ENCODE measurements at places on chromosomes 6 and 20.

DNA sequence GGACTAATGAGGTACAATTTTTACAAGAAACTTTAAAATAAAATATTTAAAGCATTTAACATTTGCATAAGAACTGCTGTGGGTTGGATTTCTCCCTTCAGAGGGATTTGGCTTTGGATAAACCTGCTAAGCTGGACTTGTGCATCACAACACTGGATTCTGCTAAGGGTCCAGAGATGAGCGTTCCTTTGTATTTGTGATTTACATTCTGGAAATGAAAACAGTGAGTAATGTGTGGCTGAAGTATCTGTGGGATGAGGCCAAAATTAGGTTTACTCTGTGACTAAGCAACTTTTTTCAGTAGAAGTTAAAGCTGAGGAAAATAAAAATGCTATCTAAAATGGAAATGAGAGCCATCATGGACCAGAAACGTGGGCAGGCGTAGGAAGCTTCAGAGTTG lies 494.3 kb downstream of the EPM2A start:
- no peak for DNase-seq

DNA sequence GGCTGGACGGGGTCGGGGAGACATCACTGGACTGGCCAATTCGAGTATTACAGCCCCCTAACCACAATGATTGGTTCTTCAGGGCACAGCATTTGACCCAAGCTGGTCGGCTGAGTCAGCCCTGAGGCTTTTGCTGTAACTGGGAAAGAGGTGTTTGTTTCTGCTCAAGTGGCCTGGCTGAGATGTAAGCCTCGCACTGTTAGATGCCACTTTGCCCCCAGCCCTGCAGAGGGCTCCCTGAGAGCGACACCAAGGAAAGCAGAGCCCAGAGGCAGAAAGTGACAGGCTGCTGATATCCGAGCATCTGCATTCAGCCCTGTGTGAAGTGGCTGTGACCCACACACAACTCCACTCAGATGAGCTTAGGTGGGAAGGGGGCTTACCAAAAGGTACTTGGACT lies 19.4 kb downstream of the ERGIC3 start:
- no peak for DNase-seq

- no peak for DNase-seq
Observed at GRCh38 chr6:152458648-152459644, 178.2 kb downstream of the SYNE1 start.

DNA sequence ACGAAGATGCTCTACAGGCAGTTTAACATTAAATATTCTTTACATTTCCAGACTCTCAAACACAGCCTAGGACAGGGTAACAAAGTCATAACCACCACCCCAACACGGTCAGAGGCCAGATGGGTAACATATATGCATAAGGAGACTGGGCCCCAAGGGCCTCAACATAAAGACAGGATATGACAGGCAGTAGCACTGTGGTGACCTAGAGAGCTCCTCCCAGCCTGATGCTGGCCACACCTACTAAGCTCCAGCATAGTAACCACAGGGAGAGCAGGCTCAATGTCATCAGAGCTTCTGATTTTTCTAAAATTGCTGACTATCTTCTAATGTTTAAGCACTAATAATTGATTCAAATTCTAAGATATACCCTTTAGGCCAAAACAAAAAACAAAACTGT lies 21.7 kb downstream of the SMLR1 start:
- no peak for DNase-seq

DNA sequence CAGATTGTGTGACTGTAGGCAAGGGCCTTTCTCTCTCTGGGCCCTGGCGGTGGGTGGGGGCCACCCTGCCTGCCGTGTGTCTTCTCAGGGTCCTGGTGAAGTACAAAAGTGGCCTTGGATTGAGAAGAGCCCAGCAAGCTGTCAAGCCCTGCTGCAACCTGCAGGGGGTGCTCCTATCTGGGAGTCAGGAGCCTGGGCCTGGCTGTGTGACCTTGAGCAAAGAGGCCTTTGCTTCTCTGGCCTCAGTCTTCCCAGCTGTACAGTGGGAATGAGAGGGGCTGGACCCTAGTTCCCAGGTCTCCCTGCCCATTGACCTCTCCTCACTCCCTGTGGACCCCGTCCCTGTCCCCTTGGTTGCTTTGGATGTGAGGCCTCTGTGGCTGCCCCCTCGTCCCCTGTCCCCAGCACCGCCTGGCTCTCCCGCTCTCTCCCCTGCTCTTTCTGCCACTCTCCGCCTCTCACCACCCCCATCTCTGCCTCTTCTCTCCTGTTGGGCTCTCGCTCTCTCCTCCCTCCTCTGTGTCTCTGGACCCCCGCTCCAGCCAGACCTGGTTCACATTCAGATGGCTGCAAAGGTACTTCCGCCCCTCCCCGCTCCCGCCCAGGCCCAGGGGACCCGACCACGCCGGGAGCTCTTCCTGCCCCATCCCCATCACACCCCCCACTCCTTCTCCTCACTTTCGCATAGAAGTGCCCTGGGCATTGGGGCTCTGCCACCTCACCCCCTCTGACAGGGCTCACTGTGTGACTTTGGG lies 46.7 kb downstream of the SRC start:
- no peak for DNase-seq

DNA sequence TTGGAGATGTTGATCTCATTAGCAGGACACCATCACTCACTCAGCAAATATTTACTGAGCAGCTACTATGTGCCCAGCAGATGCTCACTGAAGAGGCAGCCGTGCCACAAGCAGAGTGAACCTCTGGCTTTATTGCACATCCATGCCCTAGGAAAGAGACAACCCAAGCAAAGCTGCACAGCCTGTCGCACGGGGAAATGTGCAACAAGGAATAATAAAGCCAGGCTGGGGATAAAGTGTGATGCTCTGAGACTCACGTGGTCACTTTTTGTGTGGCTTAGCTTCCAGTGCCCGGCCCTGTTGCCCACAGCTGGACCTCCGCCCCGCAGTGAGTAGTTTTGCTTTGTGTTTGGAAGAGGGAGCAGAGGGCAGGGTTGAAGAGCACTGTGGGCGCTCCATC lies 130.4 kb upstream of the CDH4 start:
- no peak for DNase-seq

- peak; percentile 9 for DNase-seq
Observed at GRCh38 chr20:38198238-38198861, 33.3 kb upstream of the TGM2 start.

DNA sequence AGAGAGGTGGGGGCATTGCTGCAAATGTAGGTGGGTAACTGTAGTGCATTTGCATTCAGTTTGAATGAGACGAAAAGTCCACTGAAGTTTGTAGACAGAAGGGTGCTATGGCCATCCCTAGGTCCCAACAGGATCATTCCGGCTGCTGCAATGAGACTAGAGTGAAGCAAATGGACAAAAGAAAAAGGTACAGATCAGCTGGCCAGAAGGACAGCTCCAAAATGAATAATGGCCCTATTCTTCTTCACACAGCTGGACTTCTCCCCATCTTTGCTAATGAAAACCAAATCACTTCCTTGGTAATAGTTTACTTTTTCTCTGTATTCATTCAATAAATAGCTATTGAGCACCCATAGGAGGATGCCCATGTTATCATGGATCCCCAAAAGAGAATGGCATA lies 56.4 kb upstream of the TPD52L1 start:
- no peak for DNase-seq

- DNase-seq = no peak
Observed at GRCh38 chr6:146153040-146153758, 124.3 kb downstream of the GRM1 start.

DNA sequence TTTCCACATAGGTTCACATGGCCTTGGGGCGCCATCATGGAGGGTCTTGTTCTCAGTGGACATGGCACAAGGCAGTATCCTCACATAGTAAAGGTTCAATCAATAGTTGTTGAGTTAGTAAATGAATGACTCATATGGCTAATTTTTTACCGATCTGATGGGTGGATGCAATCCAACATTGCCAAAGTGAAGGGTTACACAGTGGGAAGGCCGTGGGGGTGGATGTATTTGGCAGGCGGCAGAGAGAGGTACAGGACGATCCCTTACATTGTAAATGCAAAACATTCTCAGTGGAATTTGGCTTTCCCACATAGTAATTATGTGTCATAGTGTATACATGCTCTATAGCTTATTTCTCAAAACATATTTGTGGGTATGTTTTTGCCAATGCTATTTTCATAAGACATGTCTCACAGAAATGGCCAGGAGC lies 21.0 kb upstream of the PDE7B start:
- DNase-seq = no peak

- DNase-seq = no peak
Observed at GRCh38 chr6:113450061-113450465, 407.1 kb upstream of the MARCKS start.

GRCh38 chr20:57399587-57400155 lies 8.5 kb downstream of the RBM38 start:
- no peak for DNase-seq

DNA sequence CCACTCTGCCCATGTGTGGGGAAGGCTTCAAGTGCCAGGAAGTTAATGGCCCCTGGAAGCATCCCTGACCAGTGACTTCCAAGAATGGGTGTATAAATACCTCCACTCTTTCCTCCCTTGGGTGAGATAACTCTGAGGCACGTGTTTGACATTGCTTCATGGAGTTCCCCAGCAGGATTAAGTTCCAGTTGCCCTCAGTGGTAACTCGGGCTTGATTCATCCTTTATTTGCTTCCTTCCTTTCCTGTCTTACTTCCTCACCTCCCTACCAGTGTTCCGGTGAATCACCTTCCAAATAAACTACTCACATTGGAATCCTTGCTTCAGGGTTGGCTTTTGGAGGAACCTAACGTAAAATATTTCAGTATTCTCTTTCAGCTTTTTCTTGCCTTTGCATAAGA lies 84.6 kb upstream of the JAG1 start:
- DNase-seq = no peak

- DNase-seq = no peak
Observed at GRCh38 chr6:39214120-39214813, 15.0 kb downstream of the KCNK5 start.

DNA sequence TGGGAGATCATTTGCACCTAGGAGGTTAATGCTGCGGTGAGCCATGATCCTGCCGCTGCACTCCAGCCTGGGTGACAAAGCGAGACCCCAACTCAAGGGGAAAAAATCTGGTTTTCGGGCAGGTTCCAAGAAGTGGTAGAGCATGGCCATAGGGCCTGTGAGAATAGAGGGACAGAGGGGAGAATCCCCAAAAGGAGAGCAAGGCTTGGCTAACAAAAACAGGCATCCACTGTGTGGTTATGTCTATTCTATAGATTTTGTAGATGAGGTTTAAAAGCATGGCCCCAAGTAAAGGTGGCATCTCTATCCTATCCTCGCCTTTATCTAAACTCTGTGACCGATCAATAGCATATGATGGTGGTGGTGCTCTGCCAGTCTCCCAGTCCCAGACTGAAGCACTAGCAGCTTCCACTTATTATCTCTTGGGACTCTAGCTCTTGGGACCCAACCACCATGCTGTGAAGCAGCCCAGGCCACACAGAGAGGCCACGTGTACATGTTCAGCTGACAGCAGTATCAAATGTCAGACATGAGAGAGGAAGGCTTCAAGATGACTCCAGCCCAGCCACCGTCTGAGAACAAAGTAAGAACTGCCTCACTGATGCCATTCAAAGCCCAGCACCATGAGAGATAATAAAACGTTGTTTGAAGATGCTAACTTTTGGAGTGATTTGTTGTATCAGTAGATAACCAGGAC lies 27.7 kb downstream of the EIF2S2 start:
- no peak for DNase-seq

- no peak for DNase-seq
Observed at GRCh38 chr6:97095311-97095850, 170.9 kb downstream of the KLHL32 start.

- peak; percentile 63 for DNase-seq
Observed at GRCh38 chr6:111626441-111626840, 20.8 kb upstream of the TRAF3IP2 start.

DNA sequence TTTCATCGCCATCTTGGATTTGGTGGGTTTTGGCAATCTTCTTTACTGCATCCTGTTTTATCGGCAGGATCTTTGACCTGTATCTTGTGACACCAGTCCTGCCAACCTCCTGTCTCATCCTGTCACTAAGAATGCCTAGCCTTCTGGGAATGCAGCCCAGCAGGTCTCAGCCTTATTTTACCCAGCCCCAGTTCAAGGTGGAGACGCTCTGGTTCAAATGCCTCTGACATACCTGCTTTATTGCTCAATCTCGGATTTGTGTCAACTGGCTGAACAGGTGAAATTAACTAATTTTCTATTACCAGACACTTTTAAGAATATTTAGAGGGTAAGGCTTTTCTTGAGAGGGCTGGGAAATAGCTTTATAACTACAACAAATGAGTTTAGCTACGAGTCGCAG lies 102.5 kb downstream of the SASH1 start:
- DNase-seq = no peak

Measured in uterus (tissue), 4 donors.